ENCODE measurements at places on chromosomes 3 and 15.

DNA sequence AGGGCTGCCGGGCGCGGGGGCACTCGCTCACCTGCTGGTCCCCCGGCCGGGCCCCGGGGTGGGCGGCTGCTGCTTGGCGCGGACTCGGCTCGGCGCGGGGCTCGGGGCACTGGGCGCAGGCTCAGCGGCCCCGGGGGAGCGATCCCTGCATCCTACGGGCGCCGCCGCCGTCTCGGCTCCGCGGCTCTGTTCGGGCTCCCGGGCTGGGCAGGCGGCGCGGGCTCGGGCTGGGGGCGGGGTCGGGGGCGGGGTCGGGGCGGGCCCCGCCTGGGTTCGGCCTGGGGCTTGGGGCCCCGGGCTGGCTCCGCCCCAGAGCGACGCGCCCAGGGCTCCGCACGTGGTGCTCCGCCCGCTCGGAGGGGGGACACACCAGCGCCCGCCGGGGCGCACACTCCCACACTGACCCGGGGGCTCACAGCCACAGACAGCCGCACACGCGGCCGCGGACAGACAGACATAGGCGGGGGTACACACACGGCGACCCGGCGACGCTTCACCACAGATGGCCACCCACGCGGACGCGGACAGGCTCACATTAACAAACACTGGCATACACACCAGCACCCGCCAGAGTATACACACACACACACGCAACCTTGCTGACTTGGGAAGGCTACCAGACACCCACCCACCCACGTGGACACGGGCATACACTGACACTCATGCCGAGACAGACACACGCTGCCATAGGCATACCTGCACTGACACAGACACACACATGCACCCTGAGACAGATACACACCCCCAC lies at the start of gene SCN5A:
TSS of gene SCN5A (minus strand) at position 188 of the 748 bp plus-strand sequence. CDS start 16,380 bp downstream, outside the sequence.
- peak; percentile 94 for DNase-seq

- DNase-seq: peak; percentile 29
Measured at GRCh38 chr3:194738254-194739093, 52.8 kb downstream of the FAM43A start.

DNA sequence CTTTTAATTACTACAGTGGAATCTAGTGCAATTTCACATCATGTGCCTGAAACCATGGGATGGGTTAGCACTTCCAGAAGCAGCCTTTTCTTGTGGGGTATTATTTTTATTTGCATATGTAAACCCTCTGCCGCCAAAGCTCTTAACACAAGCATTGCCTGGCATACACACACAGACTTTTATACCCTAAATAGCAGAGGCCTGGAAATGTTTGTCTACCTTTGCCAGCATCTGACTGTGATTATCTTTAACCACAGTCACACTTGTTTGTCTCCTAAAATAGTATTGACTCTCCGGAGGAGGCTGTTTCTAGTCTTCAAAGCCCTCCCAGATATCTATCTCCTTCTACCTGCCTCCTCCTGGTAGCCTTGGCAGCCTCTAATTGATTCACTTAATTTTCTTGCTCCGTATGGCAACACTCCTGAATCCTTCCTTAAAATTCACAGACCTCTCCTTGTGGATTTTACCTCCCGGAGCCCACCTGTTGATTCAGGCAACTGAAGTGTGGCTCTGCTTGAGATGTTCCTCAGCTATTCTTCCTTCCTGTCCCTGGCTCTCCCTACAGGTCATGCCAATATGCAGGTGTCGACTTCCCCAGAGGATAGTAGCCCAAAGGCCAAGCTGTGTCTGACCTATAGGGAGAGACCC lies 127.1 kb upstream of the UMPS start:
- DNase-seq: no peak

DNA sequence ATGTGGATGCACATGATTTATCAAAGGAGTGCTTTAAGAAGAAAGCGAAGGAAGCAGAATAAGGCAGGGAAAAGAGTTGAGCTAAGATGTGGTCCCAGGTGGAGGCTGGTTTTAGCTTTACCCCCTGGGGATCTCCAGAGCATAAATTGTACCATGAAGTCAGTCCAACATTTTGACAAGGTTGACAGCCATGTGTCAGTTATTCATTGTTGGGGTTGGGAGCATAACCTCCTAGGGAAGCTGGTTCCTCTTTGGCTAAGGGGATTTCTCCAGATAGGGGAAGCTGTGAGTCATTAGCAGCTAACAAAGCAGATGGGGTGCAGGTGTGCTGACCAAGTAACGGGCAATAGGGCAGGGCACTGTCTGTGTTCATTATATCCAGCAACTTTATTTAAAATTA lies 123.7 kb upstream of the IGSF10 start:
- no peak for DNase-seq

GRCh38 chr15:41836073-41836472 lies 2.6 kb upstream of the PLA2G4B start:
- DNase-seq: no peak

- no peak for DNase-seq
Measured at GRCh38 chr3:150806185-150806835, 43.3 kb upstream of the SIAH2 start.

DNA sequence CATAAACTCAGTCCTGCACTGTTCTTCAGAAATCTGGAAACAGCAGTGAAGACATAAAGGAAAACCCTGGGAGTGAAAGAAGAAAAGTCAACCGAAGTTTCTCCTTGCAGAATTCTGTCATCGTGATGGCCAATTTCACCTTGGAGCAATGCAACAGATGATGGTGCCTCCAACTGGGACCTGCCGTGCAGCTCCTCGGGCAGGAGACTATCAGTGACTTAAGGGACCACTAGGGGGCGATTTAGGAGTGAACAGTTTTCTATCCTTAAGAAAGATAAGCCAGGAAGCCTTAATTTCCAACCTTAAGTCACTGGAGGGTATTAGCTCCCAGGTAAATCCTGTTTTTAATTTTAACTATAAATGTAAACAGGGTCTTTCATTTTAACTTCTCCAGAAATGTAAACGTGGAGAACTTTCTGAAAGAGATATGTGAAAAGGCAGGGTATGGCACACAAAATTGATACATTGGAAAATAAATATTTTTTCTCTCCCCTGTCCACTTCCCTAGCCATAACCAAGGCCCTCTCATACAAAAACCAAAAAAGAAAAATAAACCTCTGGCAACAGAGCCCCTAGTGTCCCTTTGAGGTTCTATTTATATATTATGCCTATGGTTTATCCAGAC lies 116.3 kb downstream of the PDZRN3 start:
- peak; percentile 47 for DNase-seq

- DNase-seq: no peak
Measured at GRCh38 chr3:151866711-151867410, 6.6 kb upstream of the SUCNR1 start.

DNA sequence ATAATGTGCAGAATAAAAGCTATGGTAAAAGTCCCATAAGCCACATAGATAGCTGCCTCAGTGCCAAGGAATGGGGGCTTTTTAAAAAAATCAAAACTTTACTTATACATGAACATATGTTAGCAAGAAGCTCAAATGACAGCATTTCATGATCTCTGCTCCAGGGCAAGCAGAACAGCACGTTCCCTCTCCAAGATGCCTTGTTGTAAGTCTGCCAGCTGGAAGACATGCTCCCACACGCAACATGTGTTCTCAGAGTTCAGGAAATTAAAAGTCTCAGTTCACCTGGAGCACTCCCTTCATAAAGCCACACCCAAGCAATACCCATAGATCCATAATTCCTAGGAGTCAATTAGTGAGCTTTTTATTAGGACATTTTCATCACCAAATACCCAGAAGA lies 52.2 kb downstream of the ABI3BP start:
- no peak for DNase-seq

DNA sequence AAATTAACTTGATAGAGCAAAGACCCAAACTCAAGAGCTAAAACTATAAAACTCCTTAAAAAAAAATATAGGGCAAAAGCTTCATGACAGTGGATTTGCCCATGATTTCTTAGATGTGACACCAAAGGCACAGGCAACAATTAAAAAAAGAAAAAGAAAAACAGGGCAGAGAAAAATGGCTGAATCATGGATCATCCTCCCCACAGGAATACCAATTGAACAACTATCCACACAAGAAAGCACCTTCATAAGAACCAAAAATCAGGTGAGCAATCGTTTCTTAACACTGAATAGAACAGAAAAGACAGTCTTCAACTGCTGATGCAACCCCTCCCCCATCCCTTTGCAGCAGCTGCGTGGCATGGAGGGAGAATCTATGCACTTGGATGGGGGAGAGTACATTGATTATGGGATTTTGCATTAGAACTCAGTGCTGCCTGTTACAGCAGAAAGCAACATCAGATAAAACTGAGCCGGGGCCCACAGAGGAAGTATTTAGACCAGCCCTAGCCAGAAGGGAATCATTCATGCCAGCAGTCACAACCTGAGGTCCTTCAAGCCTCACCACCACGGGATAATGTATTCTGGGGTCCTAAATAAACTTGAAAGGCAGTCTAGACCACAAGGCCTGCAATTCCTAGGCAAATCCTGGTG lies 15.7 kb downstream of the C3orf33 start:
- DNase-seq: no peak

DNA sequence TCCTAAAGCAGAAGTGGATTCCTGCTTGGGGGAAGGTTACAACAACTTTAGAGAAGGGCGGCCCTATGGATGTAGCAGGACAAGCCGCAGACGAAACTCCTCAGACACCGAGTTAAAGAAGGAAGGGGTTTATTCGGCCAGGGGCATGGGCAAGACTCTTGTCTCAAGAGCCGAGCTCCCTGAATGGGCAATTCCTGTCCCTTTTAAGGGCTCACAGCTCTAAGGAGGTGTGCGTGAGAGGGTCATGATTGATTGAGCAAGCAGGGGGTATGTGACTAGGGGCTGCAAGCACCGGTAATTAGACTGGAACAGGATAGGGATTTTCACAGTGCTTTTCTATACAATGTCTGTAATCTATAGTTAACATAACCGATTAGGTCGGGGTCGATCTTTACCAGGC lies 879 bp upstream of the PDHB start:
- no peak for DNase-seq

GRCh38 chr15:48802867-48803266 lies 8.0 kb downstream of the CEP152 start:
- DNase-seq: peak; percentile 45

DNA sequence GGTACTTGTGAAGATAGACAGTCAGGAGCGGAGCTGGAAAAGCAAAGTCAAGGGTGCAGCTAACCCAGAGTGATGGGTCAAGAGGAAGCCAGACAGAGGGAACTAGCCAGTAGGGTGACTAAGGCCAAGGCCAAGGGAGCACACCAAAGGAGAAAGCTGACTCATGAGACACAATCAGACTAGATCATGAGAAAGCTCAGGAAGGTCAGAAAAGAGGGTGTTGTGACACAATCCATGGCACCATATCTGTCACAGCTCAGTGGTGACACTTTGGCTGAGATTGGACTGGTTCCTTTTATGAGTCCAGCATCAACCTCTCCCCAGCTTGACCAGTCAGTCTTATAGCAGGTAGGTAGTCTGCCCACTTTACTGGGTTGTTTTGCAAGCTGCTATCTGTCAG lies 22.2 kb downstream of the P2RY1 start:
- no peak for DNase-seq

DNA sequence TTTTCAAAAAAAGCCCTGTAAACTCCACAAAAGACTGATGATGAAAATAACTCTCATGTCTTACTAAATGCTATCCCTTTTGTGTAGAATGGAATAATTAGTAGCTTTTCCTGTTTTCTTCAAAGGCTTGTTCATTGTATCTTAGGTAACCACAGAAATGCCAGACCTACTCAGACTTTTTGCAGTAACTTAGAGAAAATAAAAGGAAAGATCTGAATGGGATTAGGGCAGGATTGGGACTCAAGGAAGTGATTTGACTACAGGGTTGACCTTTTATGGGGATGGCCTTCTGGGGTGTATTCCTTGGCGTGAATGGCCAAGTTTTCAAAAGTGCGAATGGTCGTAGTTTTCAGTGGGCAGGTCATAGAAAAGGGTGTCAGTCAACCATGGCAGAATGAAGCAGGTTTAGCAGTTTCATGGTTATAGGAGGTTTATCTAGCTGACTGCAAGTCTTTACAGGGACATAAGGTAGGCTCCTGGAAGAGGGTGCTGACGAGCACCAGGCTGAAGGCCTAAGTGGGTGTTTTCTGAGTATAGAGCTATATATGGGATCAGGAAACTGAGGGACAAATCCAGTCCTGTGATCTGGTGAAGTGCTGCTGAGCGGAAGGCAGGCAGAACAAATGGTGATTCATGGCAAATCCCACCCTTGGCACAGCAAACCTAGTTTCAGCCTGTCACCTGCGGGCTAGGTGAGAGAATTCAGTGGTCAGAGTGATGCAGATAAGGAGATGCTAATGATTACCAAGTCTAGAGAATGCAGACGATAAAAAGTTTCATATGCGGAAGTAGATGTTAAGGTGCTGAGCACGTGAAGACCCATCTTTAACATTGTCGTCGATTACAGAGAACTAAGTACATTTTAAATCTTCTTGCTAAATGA lies 46.4 kb downstream of the IL1RAP start:
- DNase-seq: no peak

- no peak for DNase-seq
Measured at GRCh38 chr3:4687167-4687566, 194.0 kb downstream of the ITPR1 start.

GRCh38 chr3:17655743-17656142 lies 86.7 kb downstream of the TBC1D5 start:
- no peak for DNase-seq

DNA sequence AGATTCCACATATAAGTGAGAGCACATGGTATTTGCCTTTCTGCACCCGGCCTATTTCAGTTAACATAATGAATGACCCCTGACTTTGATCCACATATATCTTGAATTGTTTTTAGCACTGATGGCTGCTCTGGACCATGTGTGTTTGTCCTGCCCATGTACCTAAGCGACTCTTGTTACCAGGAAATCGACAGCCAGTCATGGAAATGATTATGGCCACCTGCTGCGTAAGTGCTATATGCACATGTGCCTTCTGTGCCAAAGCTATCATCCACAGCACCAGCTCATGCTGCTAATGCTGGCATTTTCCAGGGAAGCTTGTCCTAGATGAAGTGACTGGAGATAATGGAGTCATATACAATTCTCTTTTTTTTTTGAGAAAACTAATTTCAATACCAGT lies 103.7 kb downstream of the PEX5L start:
- no peak for DNase-seq

DNA sequence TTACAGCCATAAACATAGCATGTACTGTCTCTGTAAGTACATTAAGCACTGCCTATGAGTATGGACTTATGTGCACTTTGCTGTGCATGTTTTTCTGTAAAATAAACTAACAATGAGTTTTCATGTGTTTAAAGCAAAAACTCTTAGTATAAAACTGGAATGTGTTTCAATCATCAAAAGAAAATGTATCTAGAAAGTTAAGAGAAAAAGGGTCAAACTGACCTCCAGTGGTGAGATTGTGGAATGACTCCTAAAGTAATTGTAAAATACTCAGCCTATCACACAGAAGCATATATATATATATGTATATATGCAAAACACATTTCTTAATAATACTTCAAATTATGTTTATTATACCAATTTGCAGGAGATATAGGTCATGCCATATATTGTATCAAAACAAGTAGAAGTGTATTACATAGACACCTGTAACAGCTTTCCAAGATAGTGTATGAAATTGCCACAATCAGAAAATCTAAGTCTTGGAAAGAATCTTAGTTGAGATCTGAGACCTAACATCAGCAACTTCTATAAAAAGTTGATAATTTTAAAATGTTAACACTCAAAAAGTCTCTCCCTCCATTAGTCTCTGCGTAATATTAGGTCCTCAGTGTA lies 199.6 kb downstream of the FMN1 start:
- no peak for DNase-seq

Data from AG08396 (cell line).